Frontal cortex (tissue), 4 donors: ENCODE measurements at places on chromosomes 11 and 22.

DNA sequence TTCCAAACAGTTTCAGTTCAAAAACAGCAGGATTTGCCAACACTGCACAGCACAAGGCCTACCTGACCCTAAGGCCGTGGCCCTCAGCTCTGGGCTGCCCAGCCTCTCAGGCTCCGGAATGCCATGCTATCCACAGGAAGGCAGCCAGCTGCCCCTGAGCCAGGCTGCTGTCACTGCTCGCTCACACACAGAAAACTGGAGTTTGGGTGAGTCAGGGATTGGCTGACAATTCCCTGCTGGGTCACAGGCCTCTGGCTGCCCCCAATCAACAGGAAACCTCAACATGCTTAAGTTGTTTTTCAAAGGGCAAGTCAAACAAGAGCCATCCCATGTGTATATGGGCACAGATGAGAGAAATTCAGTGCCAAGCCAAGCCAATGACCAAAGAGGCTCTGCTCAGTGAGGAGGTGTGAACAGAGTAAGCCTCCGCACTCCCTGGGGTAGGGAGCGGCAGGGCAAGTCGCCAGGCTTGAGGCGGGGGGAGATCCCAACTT, 50.2 kb downstream of the RPL27A start:
- DNase-seq, result no peak

- no peak for DNase-seq
Observed at GRCh38 chr11:61008971-61009370, 37.5 kb downstream of the CD6 start.

DNA sequence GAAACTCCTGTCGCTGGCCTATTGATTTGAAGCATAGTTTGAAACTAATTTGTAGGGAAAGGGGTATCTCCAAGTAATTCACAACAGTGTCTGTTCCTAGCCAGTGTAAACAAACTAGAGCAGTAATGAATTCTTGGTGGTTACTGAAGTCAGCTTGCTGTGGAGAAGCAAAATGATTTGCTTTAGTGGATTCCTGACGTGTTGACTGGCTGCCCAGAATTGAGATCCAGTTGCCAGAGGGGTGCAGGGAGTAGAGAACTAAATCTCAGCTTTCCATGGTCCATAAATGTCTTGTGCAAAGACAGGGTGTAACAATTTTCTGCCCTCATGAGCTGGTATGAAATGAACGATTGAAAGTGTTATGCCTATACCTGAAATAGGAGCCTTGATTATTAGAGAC, 382.5 kb upstream of the KIRREL3 start:
- DNase-seq, result no peak

GRCh38 chr11:105935791-105936190, 86.2 kb downstream of the MSANTD4 start:
- no peak for DNase-seq

DNA sequence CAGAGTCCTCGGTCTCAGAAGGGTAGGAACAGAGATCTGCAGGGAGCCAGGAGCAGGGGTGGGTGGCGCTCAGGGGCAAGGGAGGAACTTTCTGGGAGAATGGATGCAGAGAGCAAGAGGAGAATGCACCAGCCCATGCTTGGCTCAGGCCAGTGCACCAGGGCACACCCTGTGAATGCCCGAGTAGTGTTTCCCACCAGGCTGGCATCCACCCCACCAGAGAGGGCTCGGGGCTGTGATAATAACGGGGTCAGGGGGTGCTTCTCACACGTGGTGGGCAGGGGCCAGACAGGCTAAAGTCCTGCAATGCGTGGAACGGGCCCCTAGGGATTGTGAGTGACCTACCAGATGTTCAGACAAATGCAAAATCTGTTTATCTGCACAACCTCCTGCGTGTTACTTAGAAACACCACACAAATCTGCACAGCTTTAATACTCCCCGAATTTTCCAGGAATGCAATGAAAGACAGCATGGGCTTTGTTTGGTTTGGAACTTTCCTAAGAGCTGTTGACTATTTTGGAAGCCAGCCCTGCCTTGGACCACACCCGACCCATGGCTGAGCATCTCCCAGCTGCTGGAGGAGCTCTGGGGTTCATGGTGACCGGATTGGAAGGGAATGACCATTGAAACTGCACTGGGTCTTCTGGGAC, 368.3 kb downstream of the SHANK2 start:
- no peak for DNase-seq

DNA sequence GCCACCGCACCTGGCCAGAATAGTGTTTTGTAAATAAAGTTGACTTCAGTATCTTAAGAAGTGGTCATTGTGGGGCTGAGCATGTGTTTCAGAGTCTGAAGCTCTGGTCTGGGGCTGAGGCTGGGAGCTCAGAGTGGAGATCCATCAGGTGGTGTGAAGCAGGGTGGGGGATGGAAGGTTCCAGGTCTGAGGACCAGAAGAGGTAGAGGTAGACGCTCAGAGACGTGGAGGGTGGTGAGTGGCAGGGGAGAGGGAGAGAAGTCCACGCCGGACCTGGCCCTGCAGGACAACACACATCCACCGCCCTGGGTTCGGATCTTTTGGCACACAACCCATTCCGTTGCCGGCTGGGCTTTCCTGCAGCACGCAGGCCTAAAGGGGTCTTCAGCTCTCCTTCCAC, 40.7 kb downstream of the ARHGAP8 start:
- DNase-seq, result no peak
